ENCODE measurements at places on chromosomes 6 and 20. TPM values are rescaled to one million over a fixed set of nuclear protein-coding genes. Genes with fewer than 3 reads are reported as not detected.

The C20orf202 gene
- not detected for total RNA-seq

The NOX3 gene
- total RNA-seq, result not detected

The SLC17A3 gene
- total RNA-seq, result not detected

The PMEPA1 gene
- 0.73 TPM for total RNA-seq

The LY86 gene
- not detected for total RNA-seq

The COL9A3 gene
- not detected for total RNA-seq

The RRAGD gene
- total RNA-seq, result 3.1 TPM

The SLC13A3 gene
- not detected for total RNA-seq

The LKAAEAR1 gene
- total RNA-seq, result not detected

The KHDC1L gene
- not detected for total RNA-seq

The LRP11 gene
- 18.4 TPM for total RNA-seq

The SSTR4 gene
- not detected for total RNA-seq

The NKX2-2 gene
- not detected for total RNA-seq

Data from mammary microvascular endothelial cell (primary cell).